ENCODE measurements at places on chromosomes 1 and 21.
A peak's percentile ranks its signal among the peaks of the same experiment; 100 is the strongest.

DNA sequence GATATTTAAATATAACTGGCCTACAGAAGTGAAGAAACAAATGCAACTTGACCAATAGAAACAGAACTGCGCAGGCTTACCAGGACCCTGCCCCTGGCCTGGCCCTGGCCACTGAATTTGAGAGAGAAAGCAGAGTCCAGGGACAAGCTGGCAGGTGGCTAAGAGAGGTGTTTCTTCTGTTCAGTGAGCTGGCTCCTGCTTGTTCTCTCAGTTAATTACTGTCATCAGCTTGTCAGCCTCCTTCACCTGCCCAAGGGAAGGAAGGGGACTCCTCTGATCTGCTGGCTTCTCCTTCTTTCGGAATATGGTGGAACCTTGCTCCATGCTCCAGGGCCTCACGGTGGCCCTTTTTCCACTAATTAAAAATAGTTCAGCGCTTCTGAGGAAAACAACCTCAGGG, 388.4 kb downstream of the DISC1 start:
- DNase-seq: no peak

DNA sequence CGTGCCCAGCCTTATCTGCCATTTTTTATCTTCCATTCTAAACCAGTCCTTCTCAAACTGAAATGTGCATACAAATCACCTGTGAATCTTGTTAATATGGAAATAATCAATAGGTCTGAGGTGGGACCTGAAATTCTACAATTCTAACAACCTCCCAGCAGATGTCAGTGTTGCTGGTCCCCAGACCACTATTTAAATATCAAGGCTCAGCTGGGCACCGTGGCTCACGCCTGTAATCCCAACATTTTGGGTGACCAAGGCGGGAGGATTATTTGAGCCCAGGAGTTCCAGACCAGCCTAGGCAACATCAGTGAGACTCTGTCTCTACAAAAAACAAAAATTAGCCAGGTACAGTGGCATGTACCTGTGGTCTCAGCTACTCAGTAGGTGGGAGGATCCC, 4.1 kb downstream of the UQCRHL start:
- peak; percentile 19 for DNase-seq

- no peak for DNase-seq
These were observed 28.3 kb upstream of the S100A7 start for GRCh38 chr1:153488731-153489130.

DNA sequence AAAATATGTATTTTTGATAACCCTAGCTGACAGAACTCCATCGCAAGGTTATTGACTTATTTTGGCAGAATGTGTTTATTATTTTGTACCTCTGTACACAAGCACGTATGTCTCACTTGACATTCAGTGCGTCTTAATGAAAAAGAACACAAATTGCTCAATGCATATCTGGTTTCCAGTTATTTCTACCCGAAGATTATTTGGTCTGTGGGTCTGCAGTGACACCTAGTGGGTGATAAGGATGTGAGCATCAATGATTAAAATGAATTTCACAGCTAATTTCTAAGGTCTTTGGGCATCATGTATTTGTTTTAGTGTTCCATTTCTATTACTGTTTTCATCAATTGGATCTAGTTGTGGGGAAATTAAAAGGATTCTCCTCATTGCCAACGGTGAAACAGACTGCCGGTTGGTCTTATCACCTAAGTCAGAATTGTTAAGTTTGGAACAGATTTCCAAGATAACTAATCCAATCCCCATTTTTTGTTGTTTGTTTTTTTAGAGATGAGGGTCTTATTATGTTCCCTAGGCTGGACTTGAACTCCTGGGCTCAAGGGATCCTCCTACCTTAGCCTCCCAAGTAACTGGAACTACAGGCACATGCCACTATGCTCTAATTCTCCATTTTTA, 13.9 kb downstream of the DDX20 start:
- DNase-seq: peak; percentile 46

- DNase-seq: no peak
These were observed 166.7 kb downstream of the SIPA1L2 start for GRCh38 chr1:232463225-232463624.

- peak; percentile 78 for DNase-seq
These were observed 5.4 kb upstream of the NEK2 start for GRCh38 chr1:211680752-211681327.

DNA sequence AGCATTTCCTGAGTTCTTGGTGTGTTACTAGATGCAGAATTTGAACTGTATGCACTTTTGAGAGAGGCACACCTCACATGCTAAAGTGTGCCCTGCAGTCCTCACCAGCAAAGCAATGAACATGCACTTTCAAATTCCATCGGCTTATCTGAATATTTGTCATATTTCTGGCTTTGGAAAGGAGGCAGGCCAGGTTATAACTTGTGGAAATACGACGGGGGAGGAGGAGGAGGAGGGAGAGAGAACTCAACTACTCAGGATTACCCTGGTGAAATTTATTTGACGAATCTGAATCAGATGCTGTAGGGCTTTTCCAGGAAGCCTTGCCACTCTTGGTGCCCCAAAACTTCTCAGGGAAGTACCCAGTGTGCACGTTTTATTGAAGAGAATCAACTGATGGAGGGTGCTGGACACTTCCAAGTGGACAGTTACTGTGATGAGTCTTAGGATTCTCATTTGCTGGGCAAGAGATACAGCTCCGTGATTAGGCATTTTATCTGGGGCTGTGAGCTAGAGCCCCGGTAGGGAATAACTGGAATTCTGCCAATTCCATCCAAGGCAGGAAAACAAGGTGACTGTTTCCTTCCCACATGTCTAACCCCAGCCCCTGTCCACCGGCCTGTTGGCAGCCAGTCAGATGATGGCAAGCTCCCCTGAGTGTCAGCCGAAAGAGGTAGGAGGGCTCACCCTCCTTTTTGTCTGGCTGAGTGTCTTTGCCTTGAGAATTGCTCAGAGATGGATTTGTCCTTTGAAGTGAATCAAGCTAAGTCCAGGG, 3.8 kb downstream of the PDPN start:
- DNase-seq: no peak

GRCh38 chr1:116066868-116067565, 44.2 kb upstream of the MAB21L3 start:
- no peak for DNase-seq

DNA sequence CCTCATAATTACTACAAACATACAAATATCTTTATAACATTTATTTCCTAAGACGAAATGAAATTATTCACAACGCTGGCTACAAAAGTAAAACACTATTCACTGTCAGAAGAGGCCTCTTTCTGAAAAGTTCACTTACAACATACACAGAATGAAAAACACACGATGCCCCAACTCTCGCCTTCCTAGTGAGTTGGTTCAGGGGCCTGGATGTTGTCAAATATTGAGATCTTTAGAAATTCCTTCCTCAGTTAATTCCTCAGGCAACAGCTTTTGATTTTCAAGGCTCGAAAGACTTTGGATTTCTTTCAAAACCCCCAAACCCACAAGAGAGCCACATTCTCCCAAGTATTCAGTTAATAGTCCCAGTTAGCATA, 14.2 kb upstream of the KCNE1 start:
- no peak for DNase-seq

- no peak for DNase-seq
These were observed 31.1 kb downstream of the ALG14 start for GRCh38 chr1:95041491-95042165.

GRCh38 chr1:54474310-54475251, 68.4 kb upstream of the SSBP3 start:
- peak; percentile 53 for DNase-seq

DNA sequence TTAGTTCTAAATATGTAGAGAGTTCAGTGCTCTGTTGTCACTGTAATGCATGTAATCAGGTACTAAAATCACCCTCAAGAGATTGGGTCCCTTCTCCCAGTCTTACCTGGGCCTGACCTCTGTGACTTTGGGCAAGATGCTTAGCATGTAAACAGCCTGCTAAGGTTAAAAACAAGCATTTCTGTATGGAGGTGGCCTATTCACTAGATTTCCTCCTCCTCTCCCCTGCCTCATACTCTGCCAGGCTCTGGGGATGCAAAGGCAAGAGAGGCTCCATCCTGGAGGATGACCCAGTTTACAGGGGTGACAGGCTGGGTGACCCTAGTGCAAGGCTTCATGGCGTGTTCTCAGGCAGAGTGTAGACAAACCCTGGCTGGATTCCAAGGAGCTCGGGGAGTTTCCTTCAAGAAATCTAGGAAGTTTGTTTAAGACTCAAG, 28.8 kb downstream of the VANGL2 start:
- DNase-seq: no peak

- DNase-seq: no peak
These were observed 1319.5 kb downstream of the BRINP3 start for GRCh38 chr1:189158155-189158554.

DNA sequence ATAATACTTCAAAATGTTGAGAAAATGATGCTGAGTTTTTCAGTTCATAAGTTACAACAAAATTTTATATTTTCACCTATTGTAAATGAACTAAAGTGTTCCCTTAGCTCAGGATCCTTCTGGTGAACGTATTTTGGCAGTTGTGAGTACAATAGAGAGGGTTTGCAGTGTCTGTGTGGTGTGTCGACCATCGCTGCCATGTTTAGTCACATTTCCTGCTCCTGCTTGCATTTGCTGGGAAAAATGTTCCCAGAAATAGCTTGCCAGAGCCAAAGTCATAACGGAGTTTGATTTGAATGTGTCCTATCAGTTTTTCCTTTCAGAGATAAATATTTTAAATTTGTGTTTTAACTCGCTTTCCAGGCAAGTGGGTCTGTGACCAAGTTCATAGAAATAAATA, 117.1 kb upstream of the COL6A1 start:
- DNase-seq: no peak

GRCh38 chr1:74478979-74479378, 33.4 kb downstream of the LRRC53 start:
- DNase-seq: no peak

DNA sequence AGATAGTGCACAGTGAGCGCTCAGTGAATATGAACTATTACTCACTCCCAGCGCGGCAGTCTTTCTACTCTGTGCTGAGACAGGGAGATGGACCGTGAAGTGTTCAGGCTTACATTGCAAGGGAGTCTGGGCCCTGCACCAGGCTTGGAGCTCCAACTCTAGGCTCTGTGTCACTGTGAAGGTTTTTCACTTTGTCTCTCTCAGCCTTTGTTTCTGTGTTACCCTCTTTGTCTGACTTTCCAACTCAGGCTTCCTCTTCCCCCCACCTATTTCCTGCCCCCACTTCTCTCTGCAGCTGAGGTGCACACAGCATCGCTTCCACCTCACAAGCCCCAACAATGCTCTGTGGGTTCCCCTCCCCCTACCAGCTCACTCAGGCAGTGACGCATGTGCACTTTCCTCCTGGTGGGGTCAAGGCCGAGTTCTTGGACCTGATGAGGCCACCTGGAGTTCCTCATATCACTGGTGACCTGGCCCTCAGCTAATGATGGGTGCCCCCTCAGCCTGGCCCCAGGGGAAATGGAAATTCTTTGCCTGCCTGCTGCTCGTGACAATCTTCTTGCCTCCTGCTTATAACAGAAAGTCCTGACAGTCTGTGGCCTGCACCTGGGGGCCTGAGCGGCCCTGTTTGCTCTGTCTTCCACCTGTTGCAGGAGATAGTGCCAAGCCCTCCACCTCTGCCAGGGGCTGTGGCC, 1.1 kb upstream of the LCK start:
- peak; percentile 85 for DNase-seq

GRCh38 chr1:156608036-156608674, 6.9 kb upstream of the GPATCH4 start:
- peak; percentile 65 for DNase-seq

GRCh38 chr1:3541936-3542335, 69.4 kb downstream of the MEGF6 start:
- DNase-seq: no peak

- DNase-seq: no peak
These were observed 530 bp upstream of the TIPRL start for GRCh38 chr1:168178227-168178637.

DNA sequence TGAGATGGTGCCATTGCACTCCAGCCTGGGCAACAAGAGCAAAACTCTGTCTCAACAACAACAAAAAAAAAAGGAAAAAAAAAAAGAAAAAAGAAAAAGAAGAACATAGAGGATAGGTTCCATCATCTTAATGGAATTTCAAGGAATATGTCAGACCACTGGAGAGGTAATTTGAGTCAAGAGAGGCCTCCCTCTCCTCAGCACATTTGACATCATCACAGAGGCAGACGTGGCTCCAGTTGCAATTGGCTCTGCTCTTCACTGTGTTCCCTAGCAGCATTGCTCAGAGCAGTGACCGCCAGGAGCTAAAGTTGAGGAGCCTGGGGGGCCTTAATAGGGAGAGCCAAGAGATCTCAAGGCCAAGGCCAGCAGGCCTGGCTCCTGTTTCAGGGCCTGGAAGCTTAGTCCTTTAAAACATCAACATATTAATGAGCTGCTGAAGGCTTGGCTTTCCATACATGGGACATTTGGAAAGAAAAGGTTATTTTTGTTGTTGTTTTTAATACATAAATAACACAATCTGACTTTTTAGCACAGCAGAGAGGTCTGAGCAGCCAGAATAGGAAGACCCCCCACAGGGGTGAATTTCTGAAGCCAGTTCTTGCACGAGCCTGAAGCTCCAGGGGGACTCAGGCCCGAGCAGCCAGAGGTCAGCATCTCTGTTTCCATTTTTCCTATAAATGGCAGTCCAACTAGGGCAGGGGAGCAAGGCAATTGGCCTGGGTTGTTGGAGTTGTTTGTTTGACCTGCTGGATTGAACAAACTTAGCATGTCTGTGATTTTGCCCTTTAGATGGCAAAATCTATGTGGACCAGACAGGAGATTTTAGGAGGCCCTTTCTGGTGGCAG, 118.3 kb upstream of the FGGY start:
- no peak for DNase-seq

DNA sequence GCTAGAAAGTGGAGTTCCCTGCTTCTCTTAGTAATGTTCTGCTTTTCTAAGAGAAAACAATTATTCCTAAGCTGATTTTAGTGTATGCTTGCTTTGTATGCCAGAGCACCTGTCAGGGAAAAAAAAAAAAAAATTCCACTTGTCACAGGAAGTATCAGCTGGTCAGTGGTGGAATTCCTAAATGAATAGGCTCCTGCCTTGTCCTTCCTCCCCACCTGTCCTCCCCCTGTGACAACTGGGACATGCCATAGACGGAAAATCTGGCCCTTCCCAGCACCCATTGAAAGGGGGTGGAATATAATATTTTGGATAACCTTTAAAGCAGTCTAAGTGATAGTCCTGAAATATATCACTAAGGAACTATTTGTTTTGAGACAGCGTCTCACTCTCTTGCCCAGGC, 10.8 kb downstream of the FNDC5 start:
- no peak for DNase-seq

GRCh38 chr1:47201179-47201578, 11.3 kb upstream of the PDZK1IP1 start:
- no peak for DNase-seq

GRCh38 chr1:39084191-39084590, 58.0 kb downstream of the NDUFS5 start:
- no peak for DNase-seq

- DNase-seq: no peak
These were observed 222.3 kb downstream of the COP1 start for GRCh38 chr1:175984813-175985212.

DNA sequence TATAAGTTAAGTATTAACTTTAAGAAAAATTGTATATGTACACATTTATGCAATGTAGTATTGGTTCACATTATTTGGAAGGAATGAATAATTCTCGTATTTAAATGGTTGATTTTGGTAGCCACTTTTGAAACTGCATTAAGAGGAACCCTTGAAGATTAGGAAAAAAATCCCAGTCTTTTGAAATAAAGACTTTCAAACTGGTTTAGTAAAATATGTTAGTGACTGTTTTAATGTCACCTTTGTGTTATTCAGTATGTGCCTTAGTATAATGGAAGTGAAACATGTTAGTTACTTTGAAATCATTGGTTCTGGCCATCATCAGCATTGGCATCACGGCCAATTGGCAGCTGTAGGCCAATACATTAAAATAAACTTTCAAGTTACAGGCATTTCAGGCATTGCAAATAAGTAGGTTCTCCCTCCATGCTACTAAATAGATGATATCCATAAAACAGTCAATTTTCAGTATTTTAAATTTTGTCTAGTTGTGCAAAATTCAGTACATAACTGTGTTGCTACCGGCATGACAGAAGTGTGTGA, 4.4 kb downstream of the MIER1 start:
- DNase-seq: no peak

Data from stimulated activated CD4-positive, alpha-beta T cell treated with anti-CD3 and anti-CD28 coated beads, Interleukin-15, amount 100 ng/mL, for 24 hours (primary cell).